ENCODE measurements at places on chromosomes 3 and 15.

DNA sequence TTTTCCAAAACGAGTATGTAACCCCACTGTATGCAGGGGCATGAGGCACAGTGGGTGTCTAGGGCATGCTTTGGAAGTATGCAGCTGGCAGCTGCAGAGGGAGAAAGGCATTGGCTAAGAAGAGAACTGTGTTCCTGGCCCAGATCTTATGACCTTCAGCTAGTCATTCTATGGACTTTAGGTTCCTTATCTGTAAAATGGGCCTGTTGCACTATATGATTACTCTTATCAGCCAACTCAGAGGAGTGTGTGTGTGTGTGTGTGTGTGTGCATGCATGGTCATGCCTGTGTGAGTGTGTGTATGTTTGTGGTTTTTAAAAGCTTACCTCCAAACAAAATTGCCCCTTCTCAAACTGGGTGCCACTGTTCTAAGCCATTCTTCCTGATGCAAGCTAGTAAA lies 27.4 kb upstream of the CHST2 start:
- DNase-seq, result no peak

DNA sequence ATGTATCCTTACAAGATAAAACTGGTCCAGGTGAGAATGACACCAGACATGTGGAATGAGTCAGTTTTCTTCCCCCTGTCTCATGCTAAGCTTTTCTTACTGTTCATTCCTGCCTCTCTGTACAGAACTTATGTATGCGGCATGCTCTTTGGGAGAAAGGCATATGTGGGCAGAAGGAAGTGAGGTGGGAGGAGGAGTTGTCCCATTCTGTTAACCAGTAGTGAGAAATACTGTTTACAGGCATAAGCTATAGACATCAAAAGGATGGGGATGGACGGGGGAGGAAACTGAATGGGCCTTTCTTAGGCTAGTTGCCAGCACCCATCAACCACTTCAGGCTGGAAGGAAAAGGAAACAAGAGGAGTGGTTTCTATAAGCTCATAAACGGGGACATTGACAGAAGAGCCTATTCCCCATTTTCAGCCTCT lies 143.6 kb upstream of the BHLHE40 start:
- no peak for DNase-seq

DNA sequence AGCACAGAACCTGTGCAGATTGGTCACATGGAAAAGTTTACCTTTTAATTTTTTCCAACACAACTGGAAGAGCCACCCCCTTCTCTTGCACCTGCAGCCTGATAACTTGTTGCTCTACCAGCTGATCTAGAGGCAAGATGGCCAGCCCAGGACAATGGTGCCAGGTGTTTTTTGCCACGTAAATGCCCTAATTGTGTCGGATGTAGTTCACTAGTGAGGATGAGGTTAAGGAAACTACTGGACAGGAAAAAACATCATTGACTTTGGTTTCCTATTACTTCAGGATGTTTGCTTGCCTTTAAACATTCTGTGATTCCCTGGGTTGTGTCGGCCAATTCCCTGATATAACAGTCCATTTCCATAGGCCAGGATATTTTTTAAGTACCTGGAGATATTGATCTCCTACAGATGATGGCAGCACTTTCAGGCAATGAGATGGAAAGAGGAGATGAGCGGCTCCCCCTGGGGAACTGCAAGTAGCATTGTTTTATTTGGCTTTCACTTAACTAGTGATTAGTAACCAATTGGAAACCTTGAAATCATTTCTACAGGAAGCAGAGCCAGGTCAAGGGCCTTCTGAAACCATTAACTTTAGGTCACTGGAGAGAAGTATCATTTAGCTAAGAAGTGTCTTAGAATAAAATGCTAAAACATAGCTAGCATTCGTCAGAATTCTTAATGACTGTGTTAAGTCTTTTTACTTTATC lies 72.5 kb downstream of the OSBPL10 start:
- DNase-seq, result peak; percentile 9

- no peak for DNase-seq
Measured at GRCh38 chr15:28006116-28006905, 92.8 kb downstream of the OCA2 start.

GRCh38 chr15:83206526-83207008 lies 1.1 kb downstream of the HDGFL3 start:
- DNase-seq, result no peak

DNA sequence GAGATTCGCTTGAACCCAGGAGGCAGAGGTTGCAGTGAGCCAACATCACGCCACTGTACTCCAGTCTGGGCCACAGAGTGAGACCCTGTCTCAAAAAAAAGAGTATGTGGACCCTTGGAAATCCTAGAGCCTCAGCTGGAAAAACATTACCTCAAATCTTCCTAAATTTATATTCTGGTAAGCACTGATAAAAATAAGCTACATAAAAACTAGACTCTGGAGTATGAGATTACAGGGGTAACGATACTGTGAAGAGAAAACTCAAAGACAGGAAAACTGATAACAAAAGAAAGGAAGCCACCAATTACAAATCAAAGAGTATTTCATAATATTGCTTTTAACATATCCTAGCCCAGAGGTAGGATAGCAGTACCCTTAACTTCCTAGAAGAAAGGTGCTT lies 30.3 kb downstream of the SETD2 start:
- no peak for DNase-seq

- DNase-seq, result no peak
Measured at GRCh38 chr3:32961189-32961715, 9.8 kb downstream of the CCR4 start.

DNA sequence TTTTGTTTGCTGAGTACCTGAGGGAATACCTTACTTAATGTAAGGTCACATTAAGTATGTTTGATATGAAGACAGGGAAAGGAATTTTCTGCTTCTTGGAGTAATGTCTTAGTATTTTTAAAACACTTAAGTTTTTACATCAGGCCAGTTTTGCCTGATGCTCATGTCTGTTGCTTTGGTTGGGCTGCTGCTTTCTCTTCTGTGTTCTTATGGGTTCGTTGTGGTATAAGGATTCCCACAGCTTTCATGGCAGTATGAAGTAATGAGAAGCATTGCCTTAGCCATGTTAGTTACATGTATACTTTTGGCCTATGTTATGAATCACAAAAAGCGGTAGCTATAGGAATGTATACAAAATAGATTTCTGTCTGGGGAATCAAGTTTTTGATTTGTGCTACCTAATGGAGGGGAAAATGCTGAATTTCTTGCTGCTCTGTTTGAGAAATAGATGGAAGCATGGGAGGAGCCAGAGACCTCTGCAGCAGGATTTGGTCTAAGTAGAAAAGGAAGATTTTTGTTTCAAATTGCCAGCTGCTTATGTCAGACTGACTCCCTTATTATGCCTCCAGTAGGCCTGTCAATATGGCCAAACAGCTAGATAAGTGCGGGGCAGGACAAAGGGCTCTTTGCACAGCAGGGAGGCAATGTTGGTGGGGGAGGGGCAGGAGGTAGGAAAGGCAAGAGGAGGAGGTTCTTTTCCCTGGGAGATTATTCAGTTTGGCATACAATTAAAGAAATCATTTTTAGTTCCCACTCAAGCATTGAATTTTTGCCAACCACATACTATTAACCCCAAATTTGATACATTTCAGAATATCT lies 5.2 kb downstream of the SETD5 start:
- DNase-seq, result peak; percentile 88

DNA sequence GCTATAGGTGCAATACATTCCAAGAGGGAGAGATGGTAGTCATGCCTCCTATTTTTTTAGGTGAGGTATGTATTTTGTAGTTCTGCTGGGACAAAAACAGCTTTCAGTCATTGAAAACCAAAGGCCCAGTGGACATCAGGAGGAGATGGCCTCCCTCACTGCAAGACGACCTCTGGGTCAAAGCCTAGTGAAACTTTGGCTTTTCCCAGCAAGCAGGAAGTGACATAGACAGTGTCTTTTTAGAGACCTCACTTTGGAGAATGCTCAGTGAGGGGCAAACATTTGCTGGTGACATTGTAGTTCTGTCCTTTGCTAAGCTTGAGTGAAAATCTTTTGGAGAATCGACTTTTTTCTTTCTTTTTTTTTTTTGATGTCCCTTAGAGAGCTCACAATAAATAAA lies 27.3 kb downstream of the LIPC start:
- no peak for DNase-seq

- DNase-seq, result no peak
Measured at GRCh38 chr3:144859161-144859560, 887.5 kb downstream of the DIPK2A start.

GRCh38 chr15:101167411-101167752 lies 84.5 kb downstream of the CHSY1 start:
- DNase-seq, result peak; percentile 31

DNA sequence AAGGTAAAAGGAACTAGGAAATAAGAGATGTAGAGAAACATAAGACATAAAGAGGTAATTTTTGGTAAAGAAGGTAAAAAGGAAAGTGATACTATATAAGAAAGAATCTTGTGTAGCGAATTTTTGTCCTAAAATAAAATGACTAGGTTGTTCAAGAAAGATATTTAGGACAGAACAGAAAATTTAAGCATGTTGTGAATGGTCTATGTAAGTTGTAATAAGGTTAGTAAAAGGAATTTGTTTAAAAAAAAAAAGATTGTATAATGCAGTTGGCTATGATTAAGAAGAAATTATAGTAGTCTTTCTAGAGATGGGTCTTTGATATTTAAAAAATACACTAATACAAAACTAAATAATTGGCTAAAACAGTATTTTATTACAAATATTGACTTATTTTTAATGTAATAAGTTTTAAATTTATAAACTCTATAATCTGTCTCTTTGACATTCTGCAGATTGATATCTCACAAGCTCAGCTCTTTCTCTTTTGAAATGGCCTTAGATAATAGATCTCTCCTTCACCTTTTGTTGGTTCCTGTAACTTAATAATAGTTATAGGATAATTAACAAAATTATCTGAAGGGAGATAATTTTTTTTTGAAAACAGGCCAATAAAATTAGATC lies 3.7 kb upstream of the SLC41A3 start:
- no peak for DNase-seq

- no peak for DNase-seq
Measured at GRCh38 chr15:61030451-61030850, 198.7 kb downstream of the RORA start.

DNA sequence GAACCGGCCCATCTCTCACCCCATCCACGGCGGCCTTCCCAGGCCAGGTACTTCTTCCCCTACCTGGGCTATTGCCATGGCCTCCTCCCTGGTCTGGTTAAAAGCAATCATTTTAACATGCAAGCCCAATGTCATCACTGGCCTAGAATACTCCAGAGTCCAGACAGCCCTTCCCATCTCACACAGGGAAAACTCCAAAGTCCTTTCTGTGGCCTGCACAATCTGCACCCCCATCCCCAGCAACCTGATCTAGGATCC lies 45.8 kb upstream of the SLCO2A1 start:
- DNase-seq, result no peak

- DNase-seq, result no peak
Measured at GRCh38 chr3:169192643-169193042, 470.9 kb downstream of the MECOM start.

DNA sequence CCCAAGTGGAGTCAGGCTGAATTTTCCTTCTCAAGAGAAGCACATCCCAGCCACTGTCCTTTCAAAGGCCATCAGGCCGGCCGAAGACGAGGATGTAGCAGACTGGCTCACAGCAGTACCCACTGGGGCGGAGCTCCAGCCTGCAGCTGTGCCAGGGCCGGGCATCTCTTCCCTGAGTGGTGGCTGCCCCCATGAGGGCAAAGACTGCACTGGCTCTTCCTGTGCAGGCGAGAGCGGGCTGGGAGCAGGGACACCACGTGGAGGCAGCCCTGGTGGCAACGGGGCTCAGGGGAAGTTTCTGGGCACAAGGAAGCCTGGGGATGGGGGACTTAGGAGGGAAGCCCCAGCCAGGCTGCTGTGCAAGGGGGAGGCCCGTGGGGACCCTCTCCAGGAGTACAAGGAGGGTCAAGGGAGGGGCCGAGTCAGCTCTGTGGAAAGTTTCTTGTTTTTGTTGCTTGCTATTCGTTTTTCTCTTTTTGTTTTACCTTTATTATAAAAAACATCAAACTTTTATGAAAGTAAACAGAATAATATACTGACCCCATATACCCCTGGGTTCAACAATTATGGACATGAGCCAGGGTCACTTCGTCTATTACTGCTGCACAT lies 66.1 kb downstream of the RPN1 start:
- peak; percentile 59 for DNase-seq

GRCh38 chr3:25397150-25397549 lies 30.9 kb upstream of the RARB start:
- DNase-seq, result no peak

DNA sequence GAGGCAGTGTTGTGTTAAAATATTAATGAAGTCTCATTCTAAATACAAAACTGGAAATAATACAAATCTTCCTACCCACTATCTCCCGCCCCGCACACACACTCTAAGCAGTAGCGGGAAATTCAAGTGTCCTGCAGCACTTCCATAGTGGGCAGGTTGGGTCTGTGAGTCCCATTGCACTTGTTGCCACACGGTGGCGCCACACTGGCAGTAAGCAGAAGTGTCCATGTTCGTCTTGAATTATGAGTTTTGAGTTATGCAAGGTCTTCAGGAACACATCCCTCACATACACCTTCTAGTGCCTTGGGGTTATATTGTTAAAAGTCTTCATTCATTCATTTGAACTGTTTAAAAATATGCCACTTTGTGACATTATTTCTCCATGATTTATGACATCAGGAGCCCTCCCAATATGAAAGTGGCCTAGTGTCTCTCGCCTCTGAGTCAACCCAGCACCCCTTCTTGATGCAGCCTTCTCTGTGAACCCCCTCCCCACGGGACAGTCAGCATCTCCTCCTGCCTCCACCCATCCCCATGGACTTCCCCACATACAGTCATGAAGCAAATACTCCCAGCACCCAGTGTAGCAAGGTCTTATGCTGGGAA lies 17.6 kb upstream of the CCDC174 start:
- DNase-seq, result peak; percentile 53

DNA sequence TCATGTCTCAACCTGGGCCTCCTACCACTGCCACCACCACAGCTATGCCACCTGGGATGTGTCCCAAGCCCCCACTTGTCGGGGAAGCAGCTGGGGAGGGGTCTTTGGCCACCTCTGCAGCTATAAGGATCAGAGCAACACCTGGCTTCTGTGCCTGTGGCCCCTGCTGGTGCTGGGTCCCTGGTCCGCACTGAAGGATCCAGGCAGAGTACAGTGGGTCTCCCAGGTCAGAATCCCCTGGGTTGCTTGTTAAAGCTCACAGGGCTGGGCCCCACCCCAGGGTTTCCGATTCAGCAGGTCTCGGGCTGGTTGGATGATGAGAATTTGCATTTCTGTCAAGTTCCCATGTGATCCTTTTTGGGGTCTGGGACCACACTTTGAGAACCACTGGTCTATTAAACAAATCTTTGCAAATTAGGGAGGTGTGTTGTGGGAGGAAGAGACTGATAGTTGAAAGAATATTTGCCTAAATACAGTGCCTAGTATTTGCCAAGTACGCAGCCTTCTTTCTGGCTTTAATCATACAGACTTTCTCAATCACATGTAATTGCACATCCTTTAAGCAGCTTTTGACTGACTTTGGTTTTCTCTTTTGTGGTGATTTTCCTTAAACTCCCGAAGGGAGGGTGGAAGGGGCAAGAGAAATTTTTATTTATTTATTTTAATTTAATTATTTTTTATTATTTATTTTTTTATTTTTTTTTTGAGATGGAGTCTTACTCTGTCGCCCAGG lies 127.3 kb downstream of the IGF1R start:
- DNase-seq, result no peak

- no peak for DNase-seq
Measured at GRCh38 chr15:60318216-60318867, 79.4 kb downstream of the ANXA2 start.
